ENCODE measurements at places on chromosomes 3 and 15.

GRCh38 chr3:49019941-49020329 lies 1.6 kb upstream of the DALRD3 start:
- DNase-seq: no peak

DNA sequence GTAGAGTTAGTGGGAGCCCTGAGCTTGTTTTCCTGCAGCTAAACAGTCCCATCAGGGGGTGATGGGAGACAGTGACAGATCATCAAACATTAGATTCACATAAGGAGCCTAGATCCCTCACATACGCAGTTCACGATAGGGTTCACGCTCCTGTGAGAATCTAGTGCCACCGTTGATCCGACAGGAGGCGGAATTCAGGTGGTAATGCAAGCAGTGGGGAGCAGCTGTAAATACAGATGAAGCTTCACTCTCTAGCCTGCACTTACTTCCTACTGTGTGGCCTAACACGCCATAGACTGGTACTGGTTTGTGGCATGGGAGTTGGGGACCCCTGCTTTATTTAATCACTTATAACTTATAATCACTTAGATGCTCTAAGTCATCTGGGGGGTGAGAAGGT lies 179.1 kb downstream of the AKAP13 start:
- no peak for DNase-seq

GRCh38 chr3:70433091-70433490 lies 120.7 kb upstream of the MDFIC2 start:
- DNase-seq: no peak

- DNase-seq: no peak
Observed at GRCh38 chr15:90422043-90422442, 34.0 kb downstream of the IQGAP1 start.

DNA sequence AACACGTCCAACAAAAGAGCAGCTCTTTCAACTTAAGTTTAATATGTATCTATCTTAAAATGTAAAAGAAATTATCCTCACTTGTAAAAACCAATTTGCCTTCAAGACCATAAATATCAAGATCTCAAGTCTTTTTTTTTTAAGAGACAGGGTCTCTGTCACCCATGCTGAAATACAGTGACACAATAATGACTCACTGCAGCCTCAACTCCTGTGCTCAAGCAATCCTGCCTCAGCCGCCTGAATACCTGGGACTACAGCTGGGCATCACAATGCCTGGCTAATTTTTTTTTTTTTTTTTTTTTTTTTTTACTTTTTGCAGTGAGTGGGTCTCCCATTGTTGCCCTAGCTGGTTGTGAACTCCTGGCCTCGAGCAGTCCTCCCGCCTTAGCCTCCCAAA lies 26.0 kb downstream of the ACAP2 start:
- no peak for DNase-seq

DNA sequence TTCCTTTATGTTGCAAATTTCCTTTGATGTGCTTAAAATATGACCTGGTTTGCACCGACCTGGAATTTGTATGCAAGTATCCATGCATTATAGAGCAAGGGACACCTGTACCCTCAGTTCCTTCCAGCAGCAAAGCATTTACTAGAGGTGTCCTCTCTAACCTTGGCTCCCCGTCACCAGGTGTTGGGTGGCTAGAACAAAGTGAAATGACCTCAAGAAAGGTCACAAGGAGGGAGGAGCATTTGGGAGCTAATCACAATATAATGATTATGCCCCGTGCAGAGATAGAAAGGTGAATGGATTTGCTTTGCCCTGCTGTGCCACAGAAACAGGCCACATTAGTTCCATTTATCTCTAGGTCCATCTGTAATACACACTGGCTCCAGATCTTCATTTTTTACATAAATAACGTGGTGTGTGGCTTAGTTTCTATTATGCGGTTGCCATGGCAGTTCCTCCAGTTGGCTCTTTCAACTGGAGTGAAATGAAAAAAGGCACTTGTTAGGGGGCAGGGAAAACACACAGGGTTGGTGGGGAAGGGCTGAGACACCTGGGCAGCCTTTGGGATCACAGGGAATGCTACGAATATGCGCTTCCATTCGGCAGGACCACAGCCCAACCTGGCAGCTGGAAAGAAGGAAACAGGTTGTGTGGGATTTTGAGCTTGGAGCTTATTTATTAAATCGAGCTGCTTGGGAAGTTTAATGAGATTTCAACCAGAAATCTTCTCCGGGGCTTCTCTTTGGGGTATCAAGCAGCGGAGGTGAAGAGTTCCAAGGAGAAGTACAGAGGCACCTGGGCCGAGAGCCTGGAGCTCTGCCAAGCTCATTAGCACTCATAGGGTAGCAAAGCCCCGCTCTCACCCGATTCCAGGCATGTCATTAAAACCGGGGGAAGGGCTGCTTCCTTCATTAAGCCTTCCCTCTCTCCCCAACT lies 233.5 kb upstream of the ST8SIA2 start:
- no peak for DNase-seq

DNA sequence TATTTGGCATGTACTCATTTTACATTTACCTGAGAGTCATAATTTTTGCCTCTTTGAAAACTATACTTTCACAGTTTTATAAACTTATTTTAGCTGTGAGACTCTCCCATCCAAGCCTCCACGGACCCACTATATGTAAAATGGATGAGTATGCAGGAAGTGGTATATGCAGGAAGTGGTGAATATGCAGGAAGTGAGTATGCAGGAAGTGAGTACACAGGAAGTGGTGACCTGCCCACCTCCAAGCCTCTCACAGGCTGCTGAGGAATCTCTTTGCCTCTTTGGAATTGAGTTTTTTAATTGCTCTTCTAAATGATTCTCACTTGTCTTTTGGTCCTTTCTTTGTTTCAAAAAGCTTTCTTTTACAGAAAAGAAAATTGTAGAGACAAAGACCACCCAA lies 85.2 kb downstream of the KBTBD8 start:
- DNase-seq: peak; percentile 9

GRCh38 chr3:18035641-18036449 lies 293.4 kb upstream of the TBC1D5 start:
- no peak for DNase-seq

DNA sequence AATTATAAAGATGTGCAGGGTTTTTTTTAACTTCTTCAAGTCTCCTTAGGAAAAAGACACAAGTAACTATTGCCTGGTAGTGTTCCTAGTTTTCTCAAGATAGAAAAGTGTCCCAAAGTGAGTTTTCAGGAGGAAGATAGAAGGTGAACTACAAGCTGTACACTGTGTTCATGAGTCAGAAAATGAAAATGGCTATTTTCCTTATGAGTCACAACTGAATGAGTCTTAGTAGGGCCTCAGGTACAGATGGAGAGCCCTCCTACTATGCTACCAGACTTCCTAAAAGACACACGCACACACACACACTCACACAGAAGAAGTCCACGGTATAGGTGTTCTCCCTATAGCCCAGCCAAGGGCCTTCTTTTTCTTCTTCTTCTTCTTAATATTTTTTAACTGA lies 3.1 kb downstream of the MYO1E start:
- no peak for DNase-seq

DNA sequence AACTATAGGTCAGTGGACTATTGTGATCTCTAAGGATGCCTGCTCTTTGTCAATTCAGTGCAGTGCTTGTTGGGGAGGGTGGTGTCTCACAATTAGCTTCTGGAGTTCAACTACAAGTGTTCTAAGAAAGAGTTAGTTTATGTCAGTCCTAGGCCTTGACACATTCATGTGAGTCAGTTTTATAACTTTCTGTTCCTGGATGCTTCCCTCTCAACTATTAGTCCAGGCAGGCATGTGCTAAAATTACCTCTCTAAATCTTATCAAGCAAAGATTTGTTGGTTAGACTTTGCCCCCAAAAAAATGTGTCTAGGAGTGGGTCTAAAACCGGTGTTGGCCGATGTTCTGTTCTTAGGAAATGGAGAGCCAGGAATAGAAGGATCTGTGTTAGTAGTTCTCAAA lies 378.3 kb downstream of the IL5RA start:
- DNase-seq: no peak

- no peak for DNase-seq
Observed at GRCh38 chr3:121894301-121894990, at the start of gene SLC15A2. SLC15A2 (plus strand) TSS chr3:121894401; CDS start chr3:121894477, 76 bp downstream.

DNA sequence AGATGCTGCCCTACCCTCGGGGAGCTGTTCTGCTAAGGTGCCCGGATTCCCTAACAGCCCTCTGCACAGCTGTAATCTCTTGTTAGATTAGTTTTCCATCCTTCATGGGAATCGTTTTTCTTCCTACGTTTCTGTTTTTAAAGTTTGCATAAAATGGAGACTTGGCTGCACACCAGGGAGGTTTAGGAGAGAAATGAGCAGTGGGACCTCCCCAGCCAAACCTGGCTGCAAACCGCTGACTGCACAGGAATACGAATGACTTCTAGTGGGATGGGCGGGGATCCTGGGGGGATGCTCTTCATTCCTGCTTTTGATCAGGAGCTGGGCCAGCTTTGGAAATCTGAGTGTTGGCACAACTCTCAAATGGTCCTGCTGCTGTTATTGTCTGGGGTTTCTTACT lies 77.5 kb downstream of the THSD4 start:
- no peak for DNase-seq

DNA sequence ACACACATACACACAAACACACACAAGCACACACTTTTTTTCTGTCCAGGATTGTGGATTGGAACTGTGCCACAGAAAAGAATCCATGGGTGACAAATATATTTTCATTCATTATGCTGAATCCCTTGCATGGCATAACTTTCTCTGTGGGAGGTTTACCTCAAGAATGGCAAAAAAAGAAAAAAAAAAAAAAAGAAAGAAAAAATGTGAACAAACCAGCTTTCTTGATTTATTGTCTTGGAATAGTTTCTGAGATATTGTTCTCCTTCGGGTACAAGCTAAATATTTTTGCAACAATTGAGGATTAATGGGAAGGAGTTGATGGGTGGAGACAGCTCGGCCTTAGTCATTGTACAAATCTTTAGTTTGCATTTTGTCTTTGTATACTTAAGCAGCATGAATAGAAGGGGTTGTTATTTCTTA lies 153.1 kb downstream of the GMNC start:
- no peak for DNase-seq

GRCh38 chr3:54862526-54862925 lies 65.3 kb downstream of the LRTM1 start:
- DNase-seq: no peak

GRCh38 chr3:8458711-8459110 lies 42.9 kb upstream of the LMCD1 start:
- DNase-seq: no peak

DNA sequence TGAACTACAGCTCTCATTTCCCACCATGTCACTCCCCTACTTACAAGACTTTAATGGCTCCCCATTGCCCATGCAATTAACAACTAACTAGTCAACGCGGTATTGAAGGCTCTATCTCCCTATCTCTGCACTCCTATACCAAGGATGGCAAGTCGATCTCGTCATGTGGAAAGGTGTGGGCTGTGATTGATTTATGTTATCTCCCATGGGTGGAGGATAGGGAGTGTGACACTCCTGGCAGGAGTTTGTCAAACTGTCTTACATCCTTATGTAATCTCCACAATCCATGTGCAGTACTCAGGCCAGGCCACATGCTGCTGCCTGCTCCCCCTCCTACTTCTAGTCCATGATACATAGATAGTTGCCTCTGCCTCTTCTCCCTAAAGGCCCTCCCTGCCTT lies 3.2 kb upstream of the RORA start:
- DNase-seq: no peak

DNA sequence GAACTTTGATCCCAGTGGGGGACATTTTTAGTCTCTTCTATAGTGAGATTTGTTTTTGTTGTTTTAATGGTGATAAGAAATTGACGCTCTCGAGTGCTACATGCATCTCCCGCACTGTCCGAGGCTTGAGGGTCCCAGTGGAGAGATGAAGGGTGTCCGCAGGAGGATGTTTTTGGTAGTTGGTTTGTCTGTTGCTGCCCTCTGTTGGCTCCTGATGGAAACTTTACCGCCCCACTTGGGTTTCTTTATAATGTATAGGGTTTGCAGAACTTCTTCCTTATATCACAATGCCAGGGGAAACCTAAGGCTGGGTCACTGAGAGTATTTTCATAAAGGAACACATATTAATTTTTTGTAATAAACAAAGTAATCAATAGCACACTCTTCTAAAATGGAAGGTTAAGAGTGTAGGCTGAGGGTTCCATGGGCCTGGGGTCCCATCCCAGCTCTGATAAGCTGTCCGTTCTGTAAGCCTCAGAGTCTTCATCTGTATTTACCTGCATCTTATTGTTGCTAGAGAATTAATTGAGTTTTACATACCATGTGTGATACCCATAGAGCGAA lies 185.3 kb upstream of the FEZF2 start:
- DNase-seq: no peak

DNA sequence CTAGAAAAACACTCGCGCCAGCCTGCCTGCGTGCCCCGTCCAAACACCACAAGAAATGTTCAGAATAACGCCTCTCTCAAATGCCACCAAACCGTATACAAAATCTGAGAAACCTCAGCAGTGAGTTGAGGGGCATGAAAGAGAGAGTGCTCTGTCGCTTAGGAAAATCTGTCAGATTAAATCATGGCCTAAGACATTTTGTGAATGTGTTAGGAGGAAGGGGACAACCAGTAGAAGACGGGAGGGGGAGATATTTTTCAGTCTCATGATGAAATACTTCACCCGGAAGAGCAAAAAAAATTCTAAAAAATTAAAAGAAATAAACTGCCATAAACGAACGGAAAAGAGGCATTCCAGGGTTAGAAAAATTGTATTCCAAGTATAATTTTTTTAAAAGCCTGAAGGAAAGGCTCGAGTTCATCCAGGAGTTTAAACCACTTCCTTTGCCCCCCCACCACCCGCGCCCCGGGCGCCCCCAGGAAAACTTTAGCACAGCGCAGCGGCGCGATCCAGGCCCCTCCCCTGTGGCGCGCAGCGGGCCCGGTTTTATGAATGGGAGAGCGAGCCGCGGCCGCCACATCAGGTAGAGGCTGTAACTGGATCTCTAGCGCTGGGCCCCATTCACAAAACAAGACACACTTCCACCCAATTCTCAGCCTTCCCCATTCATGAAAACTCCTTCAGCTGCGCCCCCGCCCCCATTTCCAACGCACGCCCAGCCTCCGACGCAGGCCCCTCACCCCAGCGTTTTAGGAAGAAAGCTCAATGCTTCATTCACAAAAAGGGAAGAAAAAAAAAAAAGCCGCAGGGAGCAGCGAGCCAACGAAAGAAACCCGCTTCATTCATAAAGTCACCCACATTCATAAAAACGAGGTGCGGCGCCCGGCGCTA lies 1.4 kb downstream of the ETV5 start:
- DNase-seq: no peak

GRCh38 chr3:108073764-108074431 lies 16.9 kb downstream of the CD47 start:
- no peak for DNase-seq

- DNase-seq: no peak
Observed at GRCh38 chr3:182737825-182738224, 55.5 kb upstream of the ATP11B start.
